ENCODE measurements at places on chromosomes 11 and 22. TPM values are rescaled to one million over a fixed set of nuclear protein-coding genes. Genes with fewer than 3 reads are reported as not detected.
A peak's percentile ranks its signal among the peaks of the same experiment; 100 is the strongest.

DNA sequence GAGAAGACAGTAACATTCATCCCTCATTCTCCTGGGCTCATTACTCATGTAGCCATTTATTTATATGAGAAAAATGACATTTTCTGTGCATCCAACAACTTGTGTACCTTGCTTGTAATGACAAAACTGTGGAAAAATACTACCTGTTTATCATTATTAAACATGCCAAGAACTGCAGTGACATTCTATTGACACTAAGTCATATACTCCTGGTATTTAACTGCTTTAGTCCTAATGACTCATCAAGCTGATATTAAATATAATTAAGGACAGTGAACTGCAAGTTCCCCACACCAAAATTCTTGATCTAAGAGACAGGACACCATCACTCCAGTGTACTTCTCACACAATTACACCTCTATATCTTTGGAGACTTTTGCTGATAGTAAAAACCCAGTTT is 1328.7 kb upstream of the RAG2 start:
- DNase-seq = no peak

DNA sequence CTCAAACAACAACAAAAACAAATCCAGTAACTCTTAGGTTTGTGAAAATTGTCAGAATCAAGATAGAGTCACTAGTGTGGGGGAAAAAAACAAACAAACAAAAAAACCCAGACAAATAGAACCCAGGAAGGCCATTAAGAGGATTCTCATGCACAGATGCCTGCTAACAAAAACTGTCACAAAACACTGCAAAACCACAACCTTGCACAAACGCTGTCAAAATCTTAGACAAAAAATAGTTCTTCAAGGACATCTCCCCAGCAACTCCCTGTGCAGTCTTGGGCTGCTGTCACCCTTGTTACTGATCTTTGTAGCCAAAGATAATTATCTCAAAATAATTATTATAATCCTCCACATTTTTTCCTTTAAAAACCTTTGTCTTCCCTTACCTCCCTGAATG is 4.6 kb upstream of the ZBED5 start:
- DNase-seq = no peak

DNA sequence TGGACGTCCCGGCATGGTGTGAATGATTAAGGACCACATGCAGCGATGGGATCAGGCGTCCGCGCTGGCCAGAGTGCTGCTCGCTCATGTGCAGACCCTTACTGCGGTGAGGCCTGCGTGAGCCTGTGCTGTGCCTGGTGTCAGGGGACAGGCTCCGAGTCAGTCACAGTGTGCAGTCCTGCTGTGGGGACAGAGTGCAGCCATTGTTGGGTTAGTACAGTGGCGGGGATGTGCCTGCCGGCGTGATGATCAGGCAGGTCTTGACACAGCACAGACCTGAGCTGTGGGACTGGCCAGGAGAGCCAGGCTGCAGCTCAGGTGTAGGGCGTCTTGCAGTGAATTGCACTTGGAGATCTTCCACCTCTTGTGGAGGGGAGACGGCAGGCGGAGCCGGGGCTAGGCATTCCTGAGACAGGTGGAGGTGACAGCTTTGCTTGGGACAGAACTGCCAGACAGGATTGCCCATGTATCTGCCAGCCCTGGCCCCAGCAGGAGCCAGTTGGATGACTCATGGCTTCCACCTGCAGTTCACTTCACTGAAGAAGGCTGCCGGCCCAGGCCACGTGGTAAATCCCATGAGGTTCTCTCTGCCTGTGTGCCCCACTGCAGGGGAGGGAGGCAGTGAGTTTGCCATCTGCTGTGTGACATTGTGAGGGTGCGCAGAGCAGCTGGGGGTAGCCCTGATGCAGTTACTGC is 17.3 kb downstream of the TRMU start:
- no peak for DNase-seq

GRCh38 chr11:95547186-95547585 is 242.4 kb downstream of the FAM76B start:
- DNase-seq = no peak

- DNase-seq = no peak
Observed at GRCh38 chr11:11142430-11142829, 210.6 kb downstream of the CSNK2A3 start.

DNA sequence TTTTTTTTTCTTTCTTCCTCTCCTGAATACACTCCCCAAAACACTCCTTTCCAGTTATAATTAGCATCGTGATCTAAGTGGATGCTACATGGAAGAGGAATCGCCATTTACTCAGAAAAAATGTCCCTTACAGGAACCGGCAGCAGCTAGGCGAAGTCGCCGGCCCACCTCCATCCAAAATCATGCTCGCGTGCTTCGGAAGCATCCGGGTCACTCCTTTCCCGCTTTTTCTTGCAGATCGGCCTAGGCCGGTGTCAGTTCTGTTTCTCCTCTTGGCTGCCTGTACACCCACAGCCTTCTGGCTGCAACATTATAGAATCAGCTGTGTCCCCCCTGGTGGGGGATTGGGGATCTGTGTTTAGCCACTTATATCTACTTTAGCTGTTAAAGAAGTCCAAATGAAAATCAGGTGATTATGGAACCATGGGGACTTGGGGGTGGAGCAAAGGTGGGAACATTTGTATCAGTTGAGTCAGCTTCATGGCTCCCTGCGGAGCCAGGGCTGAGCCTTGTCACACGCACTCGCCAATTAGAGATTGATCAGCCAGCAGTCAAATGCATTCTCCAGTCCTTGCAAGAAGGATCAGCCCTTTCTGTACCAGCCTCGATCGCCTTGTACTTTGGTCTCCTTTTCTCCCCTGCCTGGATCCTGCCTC is 36.3 kb downstream of the ASRGL1 start:
- no peak for DNase-seq

DNA sequence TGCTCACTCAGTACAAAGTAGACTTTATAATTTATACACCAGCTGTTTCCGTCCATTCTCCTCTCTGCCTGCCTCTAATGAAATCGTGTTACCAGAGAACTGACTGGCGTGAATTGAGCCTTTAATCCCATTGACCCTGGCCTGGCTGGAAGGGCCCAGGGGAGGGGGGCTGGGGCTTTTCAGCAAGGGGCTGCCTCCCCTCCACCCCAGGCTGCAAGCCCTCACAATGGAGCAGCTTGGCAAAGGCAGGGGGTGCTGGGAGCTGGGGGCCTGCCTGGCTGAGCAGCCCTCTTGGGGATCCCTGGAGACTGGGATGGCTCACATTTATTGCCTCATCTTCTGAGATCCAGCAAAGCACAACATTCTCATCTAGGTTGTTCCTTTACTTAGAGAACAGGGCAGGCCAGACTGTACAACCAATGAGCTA is 25.8 kb upstream of the LMO1 start:
- DNase-seq = no peak

GRCh38 chr22:40654522-40655167 is 18.1 kb upstream of the MRTFA start:
- DNase-seq = no peak

DNA sequence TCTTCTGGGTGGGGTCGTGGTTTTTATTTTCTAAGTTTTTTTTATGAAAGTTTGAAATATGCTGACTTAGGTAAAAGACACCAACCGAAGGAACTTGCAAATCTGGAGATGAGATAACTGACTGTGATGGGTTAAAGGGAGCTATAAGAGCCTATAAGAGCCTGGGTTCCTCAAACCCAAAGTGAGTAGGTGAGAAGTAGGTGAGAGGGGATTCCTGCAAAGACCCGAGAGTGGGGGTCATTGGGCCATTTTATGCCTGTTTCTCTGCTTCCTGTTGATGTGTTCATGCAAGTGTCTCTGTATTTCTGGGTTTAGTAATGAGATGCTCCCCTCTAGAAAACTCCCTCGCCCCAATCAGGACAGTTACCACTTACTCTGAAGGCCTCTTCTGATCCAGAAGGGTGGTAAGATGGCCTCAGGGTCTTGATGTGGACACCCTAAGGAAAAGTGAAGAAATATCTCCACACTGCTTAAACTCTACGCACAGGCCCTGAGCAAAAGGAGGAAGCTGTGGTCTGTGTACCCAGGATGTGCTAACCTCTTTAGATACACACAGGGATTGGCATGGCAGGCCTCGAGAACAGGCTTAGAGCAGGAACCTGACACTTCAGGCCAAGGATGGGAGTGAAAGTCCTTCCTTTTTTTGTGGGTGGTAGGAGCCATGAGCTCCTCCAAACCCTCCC is 1.8 kb downstream of the FLI1 start:
- no peak for DNase-seq

DNA sequence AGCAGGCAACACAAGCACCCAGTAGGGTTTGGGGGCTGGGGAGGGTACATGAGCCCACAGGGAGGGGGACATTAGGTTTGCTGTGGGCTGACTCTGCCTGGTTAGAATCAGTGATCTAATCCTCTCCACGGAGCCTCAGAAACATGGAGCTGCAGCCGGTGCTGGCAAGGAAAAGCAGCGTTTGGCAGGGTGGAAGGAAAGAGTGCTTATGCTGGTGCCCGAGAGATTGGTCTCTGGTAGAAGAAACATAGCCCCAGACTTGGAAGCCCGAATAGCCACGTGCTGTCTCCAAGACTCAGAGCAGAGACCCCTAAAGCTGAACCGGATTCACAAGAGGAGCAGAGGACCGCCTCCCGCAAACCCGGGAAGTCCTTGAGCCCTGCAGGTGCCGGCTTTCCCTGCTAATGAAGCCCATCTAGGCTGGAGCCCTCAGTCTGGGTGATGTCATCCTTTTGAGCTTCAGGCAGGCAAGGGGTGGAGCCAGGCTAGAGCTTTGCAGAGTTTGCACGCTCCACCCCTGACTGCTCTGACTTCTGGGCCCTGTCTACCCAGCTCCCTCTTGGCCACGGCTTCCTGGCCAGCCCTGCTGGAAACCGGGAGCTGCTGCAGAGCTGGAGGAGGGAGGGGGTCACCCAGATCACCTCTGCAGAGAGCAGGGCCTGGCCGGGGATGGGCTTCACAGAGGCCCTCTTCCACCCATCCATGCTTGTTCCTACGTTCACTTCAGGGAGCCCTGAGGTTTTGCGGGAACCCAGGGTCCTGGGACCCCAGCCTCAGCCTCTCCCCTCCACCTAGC is 35.0 kb upstream of the JAM3 start:
- DNase-seq = peak; percentile 75

- DNase-seq = no peak
Observed at GRCh38 chr11:37442576-37442975, 844.5 kb upstream of the RAG2 start.

DNA sequence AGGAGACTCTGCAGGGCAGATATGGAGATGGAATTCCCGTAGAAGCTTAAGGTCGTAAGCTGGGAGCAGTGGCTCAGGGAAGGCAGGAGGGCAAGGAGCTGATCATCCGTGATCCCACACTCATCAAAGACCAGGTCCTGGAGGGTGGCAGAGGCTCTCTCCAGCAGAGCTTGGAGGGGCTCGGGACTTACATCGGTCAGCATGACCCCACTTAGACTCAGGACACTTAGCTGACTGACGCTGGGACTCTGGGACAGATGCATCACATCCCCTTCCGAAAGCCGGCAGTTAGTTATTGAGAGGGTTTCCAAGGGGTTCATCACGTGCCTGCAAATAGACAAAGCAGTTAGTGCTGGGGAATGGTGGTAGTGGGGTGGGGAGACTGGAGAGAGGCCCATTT is 10.7 kb downstream of the PRAME start:
- DNase-seq = no peak

DNA sequence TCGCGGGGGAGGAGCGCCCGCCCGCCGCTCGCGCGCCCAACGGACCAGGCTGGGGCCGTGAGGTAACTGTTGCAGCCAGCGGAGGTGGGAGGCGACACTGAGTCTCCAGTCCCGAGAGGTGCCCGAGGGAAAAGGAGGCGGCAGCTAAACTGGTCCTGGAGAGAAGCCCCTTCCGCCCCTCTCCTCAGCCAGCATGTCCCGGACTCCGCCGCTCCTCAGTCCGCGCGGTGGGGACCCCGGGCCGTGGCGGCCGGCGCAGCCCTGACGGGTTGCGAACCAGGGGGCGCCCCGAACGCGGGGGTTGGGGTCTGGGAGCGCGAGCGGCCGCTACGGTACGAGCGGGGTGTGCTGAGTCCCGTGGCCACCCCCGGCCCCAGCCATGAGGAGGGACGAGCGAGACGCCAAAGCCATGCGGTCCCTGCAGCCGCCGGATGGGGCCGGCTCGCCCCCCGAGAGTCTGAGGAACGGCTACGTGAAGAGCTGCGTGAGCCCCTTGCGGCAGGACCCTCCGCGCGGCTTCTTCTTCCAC is at the start of gene PDE3B:
PDE3B (plus strand) TSS at position 108 of the 529 bp plus-strand sequence; CDS start at position 380, 272 bp downstream.
- DNase-seq = no peak

- DNase-seq = no peak
Observed at GRCh38 chr11:108341654-108342053, 118.8 kb downstream of the ATM start.

DNA sequence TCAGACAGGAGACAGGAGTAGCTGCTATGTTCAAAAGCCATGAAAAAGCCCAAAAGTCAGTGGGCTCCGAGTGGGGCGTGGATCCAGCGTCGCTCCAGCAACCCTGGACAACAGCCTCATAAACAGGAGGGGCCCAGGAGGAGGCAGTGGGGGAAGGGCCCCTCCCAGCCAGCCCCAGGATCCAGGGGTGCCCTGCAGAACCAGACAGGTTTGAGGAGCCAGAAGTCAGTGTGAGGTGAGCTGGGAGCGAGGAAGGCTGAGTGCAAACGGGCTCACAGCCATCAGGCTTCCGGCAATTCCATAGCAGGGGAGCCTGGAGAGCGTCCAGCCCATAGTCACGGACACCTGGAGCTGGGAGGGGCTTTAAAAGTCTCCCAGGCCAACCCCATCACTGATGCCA is 217.7 kb downstream of the MN1 start:
- DNase-seq = no peak

- no peak for DNase-seq
Observed at GRCh38 chr22:46958191-46958590, 195.7 kb downstream of the TBC1D22A start.

DNA sequence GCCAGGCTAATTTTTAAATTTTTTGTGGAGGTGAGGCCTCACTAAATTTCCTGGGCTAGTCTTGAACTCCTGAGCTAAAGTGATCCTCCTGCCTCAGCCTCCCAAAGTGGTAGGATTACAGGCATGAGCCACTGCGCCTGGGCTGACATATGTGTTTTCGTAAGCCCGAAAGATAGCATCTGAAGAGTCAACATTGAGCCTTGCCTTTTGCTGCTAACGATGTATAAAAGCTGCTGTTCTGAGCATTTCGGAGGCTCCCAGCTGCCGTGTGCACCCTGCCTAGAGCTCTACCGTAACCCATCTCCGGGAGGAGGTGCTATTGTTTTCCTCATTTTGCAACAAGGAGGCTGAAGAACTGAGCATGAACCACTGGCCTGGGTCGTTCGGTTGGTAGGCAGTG is 18.1 kb upstream of the PPP6R3 start:
- DNase-seq = no peak

- DNase-seq = peak; percentile 71
Observed at GRCh38 chr11:62539238-62539925, 7.2 kb downstream of the AHNAK start.

GRCh38 chr11:44793350-44794090 is 66.8 kb downstream of the TSPAN18 start:
- peak; percentile 70 for DNase-seq

Gene MS4A12
- polyA plus RNA-seq = not detected

Gene BAD
- polyA plus RNA-seq = 111 TPM

Gene CHADL
- polyA plus RNA-seq = 3.5 TPM

Gene RFPL1
- not detected for polyA plus RNA-seq

Gene MPZL3
- 1.4 TPM for polyA plus RNA-seq

Gene MPEG1
- 12.8 TPM for polyA plus RNA-seq

Gene TREH
- polyA plus RNA-seq = 1.0 TPM

Gene SYCE3
- not detected for polyA plus RNA-seq

Gene FGF19
- not detected for polyA plus RNA-seq

Data from urinary bladder (tissue), 4 donors.